Activated T-helper 1 cell treated with anti-CD3 and anti-CD28 coated beads, Interleukin-2, amount 50 U/mL, for 16 hours (primary cell): ENCODE measurements at places on chromosomes 3 and 15.

DNA sequence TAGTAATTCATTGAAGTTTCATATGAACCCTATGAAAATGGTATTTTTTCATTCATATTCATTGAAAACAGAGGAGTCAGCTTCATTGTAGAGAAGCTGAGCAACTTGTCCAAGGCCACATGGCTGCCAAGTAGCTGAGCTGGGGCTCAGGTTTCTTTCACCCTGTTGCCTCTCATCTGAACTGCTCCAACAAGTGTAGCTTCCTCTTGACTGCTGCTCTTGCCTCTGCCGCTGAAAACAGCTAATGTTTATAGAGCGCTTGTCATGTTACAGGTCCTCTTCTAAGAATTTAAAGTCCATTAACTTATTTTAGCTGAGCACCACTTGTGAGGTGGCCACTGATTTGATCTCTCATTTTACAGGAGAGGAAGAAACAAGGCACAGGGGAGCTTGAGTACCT is 81.1 kb downstream of the PDCD6IP start:
- DNase-seq = no peak

GRCh38 chr3:123038751-123039150 is 11.2 kb upstream of the SEMA5B start:
- no peak for DNase-seq

- no peak for DNase-seq
Observed at GRCh38 chr15:45167631-45168205, 20.0 kb downstream of the SHF start.

DNA sequence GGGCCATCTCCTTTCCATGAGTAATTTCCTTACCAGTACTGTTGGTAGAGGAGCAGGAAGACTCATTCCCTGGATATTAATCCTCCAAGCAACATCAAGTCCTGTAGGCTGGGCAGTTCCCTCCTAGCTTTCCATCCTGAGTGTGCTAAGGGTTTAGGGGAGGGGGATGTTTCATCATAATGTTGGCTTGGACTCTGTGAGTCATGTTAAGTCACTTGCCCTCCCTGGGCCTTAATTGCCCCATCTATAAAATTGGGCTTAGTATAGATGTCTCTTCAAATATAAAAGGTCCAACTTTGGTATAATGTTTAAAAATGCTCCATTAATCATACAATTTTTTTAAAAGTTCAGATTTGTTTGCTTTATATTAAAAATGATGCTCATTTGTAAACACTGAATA is 52.7 kb downstream of the TLE3 start:
- no peak for DNase-seq

- DNase-seq = no peak
Observed at GRCh38 chr3:184725176-184725719, 13.4 kb upstream of the MAGEF1 start.

GRCh38 chr3:133662278-133662651 is 524 bp upstream of the TOPBP1 start:
- no peak for DNase-seq

DNA sequence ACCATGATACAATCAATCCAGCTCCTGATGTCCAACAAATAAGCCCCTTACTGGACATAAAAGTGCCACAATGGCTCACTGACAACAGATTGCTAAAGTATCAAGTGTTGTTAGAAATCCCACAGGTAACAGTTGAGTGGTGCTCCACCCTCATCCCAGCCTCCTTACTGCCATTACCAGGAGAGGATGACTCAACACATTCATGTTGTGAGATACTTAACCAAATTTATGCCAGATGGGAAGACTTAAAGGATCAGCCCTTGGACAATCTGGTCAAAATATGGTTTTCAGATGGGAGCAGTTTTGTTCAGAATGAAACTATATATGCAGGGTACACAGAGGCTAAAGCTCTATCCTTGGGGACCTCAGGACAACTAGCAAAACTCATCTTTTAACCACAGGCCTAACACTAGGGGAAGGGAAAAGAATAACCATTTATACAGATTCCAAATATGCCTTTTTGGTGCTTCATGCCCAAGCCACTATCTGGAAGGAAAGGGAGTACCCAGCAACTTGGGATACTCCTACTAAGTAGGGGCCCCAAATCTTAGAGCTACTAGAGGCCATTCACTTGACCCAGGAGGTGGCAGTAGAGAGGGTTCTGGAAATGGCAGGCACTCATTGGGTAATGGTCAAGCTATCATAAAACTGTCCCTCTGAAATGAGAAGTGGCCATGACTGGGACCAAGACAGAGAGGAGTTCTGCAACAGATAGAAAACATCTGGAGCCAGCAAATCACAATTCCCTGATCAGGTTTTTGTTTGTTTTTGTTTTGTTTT is 6.9 kb upstream of the ZNF662 start:
- DNase-seq = no peak

DNA sequence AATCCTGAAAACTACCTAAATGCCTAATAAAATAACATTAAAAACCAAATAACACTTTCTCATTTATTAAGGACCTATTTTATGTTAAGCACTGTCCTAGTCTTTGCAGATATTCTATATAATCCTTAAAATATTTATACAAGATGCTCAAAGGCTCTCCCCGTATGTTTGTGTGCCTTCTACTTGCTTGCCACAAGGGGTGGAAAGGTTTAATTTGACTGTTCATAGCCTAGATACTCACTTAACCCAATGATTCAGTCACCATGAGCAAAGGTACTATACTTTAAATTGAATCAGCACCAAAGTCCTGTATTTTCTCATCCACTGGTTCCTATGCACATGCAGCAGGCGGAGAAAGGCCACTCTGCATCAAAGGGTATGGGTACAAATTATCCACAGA is 32.0 kb downstream of the LSAMP start:
- DNase-seq = no peak

GRCh38 chr15:88940110-88940675 is 27.0 kb upstream of the MFGE8 start:
- DNase-seq = no peak

GRCh38 chr3:129118745-129119144 is 2.9 kb downstream of the RAB43 start:
- no peak for DNase-seq

GRCh38 chr15:62900071-62900802 is 142.3 kb upstream of the TPM1 start:
- DNase-seq = no peak

DNA sequence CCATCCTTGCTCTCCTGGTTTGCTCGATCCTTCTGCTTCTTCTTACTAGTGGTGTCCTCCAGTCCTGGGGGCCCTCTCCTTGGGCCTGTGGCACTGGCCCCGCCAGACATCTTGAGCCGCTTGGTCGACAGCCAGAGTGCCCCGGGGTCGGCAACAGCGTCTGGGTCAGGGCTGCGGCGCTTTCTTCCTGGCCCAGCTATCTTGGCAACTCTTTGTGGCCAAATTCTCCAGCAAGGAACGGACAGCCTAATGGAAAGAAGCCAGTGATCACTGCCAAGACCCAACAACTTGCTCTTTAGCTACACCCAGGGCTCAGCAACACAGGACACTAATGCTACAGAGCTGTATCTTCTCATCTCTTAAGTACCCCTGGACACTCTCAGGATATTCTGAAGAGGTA is 1.6 kb downstream of the USP19 start:
- DNase-seq = no peak

DNA sequence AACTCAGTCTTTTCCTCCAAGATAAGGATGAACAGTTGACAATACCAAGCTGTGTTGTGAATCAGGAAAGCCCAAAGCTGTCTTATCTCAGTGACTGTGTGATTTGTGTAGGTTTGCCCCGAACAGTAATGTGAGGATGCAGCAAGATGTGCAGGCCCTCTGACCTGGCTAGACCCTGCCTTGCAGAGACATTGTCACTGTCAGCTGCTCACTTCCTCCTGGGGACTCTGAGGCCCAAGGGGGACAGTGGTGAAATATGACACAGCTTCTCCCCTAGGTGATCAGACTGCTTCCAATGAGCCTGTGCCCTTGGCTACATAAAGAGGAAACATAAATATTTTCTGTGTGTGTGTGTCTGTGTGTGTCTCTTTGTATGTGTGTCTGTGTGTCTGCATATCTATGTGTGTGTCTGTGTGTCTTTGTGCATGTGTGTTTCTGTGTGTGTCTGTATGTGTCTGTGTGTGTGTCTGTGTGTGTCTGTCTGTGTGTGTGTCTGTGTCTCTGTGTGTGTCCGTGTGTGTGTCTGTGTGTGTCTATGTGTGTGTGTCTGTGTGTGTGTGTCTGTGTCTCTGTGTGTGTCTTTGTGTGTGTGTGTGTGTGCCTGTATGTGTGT is 21.7 kb downstream of the LRRK1 start:
- no peak for DNase-seq

DNA sequence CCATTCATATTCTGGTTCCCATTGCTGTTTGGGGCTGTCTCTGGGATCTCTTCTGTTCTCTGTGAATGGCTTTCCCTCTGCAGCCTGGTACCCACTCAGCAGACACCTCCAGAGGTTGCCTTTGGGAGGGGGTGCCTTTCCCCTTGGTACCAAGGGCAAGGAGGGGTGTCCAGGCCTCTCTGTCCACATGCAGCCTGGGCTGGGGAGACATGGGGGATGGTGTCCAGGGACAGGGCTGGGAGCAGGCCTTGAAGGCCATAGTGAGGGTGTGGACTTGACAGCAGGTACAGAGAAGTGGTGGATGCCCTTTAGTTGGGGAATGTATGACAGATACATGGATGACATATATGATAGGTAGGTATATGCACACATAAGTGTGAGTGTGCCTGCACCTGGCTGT is 83.7 kb downstream of the PLXNA1 start:
- no peak for DNase-seq

GRCh38 chr3:87120881-87121280 is 106.2 kb upstream of the CHMP2B start:
- DNase-seq = no peak

GRCh38 chr3:197802779-197803459 is 11.9 kb downstream of the LRCH3 start:
- DNase-seq = no peak

DNA sequence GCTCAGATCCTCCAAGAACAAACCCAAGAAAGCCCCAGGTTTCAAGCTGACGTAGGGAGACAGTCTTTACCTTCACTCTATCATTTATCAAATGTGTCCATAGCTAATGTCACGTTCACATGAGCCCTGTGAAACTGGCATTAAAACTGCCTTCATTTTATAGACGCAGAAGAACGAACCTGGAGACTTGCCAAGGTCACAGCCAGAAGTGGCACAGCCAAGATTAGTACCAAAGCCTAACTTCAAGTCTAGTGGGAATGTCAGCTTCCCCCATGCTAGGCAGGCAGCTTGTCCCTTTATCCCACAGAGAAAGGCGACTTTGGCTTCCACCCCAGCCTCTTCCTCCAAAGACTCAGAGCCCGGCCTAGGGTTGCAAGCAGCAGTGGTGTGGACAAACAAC is 517.2 kb downstream of the SHQ1 start:
- DNase-seq = no peak

DNA sequence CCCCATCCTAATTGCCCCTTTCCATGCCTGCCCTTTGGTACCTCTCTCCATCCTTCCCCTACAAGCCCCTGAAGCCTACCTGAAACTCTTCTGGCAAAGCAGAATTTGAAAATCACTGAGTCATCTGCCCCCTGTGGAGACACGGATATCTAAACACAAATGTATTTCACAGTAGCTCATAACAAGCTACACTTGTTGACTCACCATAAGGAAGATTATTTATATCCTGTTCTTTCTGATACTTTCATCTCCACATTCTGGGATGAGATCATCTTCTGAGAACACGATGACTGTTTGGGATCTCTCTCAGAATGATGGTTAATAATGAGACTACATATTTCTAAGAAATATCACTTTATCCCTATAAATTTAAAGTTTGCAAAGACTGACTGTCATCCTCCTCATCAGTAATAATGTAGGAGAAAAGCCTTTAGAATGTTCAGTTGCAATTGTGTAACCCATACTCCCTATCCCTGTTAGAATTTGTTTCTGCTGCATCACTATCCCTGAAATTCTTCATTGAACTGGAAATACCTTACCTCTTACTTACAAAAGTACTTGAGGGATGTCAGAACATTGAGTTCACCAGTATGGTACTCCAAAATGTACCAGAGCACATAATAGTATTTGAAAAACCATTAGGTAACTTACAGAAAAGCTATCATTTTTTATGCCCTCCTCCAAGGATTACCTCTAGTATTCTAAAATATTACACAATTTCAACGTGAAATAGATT is 116.1 kb upstream of the IL12A start:
- no peak for DNase-seq

- DNase-seq = no peak
Observed at GRCh38 chr3:106824856-106825255, 552.4 kb upstream of the CCDC54 start.

- no peak for DNase-seq
Observed at GRCh38 chr3:73284472-73284871, 223.0 kb downstream of the EBLN2 start.

GRCh38 chr3:172511783-172512762 is 11.2 kb downstream of the TNFSF10 start:
- DNase-seq = peak; percentile 33

DNA sequence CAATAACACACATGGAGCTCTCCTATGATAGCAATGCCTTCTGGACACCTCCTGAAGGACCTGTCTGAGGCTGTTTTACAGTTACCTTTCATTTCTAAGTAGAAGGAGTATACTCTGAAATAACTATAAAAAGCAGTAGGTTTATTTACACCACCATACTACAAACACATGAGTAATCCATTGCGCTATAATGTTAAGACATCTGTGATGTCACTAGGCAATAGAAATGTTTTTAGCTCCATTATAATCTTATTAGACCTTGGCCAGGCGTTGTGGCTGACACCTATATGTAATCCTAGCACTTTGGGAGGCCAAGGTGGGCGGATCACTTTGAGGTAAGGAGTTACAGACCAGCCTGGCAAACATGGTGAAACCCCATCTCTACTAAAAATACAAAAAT is 24.7 kb downstream of the PXK start:
- no peak for DNase-seq

DNA sequence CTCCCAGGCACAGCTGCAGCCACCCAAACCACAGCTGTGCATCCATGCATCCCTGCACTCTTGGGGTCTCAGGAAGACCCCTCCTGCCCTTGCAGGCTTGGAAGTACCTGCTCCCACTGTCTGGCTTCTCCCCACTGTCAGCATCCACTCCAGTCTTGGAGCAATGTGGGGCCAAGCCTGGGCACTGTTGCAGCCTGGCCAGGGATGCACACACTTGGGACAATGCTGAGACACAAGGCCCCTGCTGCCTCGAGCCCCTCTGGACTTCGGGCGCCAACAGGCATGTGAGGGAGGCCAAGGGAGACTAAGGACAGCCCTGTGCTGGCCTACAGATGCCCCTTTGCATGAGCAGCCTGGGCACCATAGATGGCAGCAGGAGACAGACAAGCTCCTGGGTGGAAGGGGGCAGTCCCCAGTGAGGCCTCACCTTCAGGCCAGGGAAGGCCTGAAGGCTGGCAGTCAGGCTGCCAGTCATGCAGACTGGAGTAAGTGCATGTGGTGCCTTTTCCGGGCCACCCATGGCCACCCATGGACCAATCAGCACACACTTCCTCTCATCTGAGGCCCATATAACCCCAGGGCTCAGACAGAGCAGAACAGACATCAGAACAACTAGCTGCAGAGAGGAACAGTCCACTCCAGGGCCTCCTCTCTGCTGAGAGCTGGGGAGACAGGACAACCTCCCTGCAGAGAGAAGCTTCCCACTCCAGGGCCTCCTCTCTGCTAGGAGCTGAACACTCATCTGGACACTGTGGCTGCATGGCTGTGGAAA is 219.0 kb downstream of the VGLL3 start:
- DNase-seq = no peak
